Ovary (tissue), 10 donors: ENCODE measurements at places on chromosomes 2 and 18. TPM values are rescaled to one million over a fixed set of nuclear protein-coding genes. Genes with fewer than 3 reads are reported as not detected.

HES6 gene
- polyA plus RNA-seq, result 2.0 TPM

GRCh38 chr2:226429476-226429875, 370.1 kb downstream of the IRS1 start:
- no peaks in the 10 kb centered on the region for H3K4me1 ChIP-seq
- H3K36me3 ChIP-seq, result no peaks in the 10 kb centered on the region
- DNase-seq, result no peak

DNA sequence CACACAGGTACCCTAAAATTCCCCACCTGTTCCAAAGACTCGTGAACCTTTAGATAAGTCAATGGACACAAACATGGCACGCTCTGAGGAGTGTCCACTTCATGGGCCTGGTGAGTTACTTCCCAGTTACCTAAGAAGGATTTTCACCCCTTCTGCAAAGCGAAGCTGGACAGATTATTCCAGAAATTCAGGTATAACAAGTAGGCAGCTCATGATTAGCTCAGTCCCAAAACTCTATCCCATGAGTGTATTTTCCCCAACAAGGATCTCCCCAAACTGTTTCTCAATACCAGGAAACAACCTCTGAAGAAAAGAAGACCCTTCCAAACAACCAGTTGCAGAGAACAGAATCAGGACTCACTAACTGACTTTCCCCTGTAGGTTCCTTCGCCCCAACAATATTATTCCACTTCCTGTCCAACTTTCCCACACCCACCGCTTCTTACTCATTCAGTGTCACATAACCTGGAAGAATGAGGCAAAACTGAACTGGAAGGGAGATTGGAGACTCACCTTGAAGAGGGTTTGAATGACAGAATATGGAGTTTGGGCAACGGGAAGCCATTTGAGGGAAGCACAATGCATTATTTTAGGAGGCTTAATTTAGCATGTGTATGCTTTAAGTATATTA, 120.1 kb downstream of the ANTXR1 start:
- no peak overlapping the region for H3K4me3 ChIP-seq
- no peaks in the 10 kb centered on the region for H3K4me1 ChIP-seq
- no peaks in the 10 kb centered on the region for H3K36me3 ChIP-seq
- no peak overlapping the region for H3K27ac ChIP-seq
- no peak for DNase-seq

DNA sequence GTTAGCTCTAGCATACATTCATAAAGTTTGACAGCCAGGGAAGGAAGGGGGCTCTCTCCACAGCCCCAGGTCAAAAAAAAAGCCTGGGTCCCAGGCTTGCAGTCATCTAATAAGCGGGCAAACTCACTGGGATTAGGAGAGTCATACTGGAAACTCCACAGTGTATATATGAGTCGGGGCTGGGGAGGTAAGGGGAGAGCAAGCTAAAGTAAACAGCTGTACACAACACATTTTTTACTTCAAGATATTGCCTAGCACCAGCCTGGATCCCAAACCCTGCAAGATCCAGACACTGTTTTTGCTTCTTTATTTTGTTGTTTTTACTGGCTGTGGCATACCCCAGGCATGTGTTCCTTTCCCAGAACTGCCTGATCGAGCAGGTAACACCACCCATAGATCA, 291.3 kb upstream of the TANK start:
- no peaks in the 10 kb centered on the region for H3K27me3 ChIP-seq
- no peak overlapping the region for H3K4me3 ChIP-seq
- no peak for DNase-seq
